DMS 273 treated with DMSO at 0.1 percent for 48 hours (cell line): ENCODE measurements at places on chromosomes 3 and 15.

DNA sequence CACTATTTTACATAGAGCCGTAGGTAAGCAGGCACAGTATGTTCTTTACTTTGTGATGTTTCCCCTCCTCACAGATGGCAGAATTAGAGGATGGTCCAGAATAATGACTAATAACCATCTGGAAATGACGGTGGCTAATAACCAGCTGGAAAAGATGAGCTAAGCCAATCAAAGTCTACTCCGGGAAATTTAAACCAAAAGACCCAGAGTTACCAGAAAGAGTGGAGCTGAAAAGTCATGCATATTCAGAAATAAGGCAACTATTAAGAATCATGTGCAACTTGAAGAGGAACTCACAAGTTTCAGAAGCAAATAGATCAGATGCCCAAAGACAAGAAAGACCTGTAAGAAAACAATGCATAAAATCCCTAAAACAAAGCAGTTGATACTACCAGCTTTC, 33.6 kb downstream of the DMXL2 start:
- DNase-seq = no peak

DNA sequence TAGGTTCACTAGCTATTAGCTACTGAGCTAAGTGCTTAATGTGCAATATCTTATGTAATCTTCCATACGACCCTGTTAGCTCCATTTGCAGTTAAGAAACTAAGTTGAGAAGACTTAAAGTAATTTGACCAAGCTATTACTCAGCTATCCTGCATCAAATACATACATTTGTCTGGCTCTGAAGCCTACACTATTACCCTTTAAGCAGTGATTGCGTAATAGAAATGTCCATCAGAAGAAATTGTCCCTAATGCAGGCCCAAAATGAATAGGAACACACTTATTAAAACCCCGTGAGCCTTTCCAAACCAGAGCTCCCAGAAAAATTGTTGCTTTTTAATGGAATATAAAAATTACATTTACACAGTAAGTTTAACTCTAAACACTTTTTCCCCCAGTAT, 5.3 kb upstream of the MYO1E start:
- DNase-seq = no peak

DNA sequence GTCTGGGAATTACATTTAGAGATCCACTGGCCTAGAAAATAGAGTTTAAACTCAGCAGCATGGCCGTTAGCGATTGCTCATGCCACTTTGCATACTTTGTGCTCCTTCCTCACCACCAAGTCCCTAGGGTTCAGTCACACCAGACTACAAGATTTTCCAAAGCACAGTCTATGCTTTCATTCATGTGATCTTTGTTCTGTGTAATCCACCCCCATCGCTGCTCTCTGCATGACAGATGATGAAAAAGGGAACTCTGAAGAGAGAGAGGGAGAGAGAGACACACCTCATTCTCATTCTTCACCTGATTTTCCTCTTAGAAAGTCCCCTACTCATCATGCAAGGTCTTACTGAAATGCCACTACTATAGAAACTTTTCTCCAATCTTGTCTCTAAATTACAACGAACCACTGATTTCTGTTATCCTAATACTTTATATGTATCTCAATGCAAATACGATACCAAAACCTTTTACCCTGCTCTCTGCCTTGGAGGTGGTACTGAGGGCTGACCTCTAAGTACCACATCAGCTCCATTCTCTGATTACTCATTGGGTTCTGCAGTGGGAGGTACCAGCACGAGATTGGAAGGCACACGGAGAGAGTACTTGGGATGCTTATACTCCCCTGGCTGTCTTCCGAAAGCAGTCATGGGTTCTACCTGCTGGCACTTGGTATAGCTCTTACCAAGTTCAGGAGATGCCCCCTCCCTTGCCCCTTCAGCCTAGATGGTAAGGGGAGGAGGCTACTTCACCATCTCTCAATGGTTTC, 1.1 kb upstream of the PARP15 start:
- DNase-seq = no peak

GRCh38 chr15:26102365-26102764, 239.2 kb upstream of the ATP10A start:
- DNase-seq = no peak

GRCh38 chr3:114361391-114361790, 67.6 kb downstream of the TIGIT start:
- DNase-seq = no peak
